ENCODE measurements at places on chromosomes 7 and 10.

DNA sequence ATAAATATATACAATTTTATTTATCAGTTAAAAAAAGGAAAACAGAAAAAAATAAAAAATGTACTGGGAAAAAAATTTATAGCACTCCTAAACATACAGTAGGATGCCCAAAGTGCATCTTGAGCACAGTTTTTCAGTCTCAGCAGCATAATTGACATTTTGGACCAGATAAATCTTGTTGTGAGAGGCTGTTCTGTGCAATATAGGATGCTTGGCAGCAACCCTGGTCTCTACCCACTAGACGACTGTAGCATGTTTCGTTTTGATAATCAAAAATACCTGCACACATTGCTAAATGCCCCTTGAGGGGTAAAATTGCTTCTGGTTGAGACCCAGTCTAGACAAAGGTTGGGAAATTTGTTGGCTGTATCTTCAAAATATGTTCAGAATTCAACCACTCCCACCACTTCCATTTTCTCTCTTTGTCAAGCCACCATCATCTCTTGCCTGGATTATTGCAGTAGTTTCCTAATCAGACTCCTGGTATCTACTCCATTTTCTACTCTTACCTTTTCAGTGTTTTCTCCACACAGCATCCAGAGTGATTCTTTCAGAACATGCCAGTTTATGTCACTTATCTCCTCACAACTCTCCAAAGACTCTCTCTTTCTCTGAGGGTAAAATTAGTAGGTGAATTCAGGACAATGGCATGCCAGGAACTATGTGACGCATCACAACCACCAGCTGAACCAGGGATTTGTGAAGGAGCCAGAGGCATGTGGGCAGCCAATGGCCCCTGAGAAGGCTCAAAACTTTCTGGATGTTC, 91.4 kb downstream of the GPR85 start:
- DNase-seq = no peak

DNA sequence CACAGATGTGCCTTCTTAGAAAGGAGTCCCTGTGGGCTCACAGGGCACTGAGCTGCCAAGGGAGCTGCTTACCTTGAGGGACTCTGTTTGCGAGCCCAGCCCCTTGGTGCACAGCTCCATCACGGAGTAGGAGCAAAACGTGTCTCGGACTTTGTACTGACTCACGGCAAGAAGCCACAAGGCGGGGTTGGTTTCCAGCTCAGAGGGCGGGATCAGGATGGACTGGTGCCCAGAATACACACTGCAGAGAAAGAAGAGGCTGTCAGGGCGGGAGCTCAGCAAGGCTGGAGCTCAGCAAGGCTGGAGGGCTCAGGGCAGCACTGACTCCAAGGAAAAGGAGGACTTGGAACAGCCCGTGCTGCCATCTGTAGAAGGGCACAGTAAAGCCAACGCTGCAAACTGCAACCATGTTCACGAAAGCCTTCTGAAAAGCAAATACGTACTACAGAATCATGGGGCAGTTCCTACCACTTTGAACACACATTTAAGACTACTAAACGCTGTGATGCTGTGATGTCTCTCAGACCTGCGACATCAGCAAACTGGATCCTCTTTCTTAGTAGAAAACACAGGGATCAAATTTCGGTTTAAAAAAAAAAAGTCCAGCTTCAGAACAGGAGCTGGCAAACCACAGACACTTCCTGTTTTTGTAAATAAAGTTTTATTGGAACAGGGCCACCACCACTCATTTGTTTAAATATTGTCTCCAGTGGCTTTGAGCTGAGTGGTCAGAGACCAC, 194.3 kb downstream of the ZMYND11 start:
- DNase-seq = peak; percentile 59

DNA sequence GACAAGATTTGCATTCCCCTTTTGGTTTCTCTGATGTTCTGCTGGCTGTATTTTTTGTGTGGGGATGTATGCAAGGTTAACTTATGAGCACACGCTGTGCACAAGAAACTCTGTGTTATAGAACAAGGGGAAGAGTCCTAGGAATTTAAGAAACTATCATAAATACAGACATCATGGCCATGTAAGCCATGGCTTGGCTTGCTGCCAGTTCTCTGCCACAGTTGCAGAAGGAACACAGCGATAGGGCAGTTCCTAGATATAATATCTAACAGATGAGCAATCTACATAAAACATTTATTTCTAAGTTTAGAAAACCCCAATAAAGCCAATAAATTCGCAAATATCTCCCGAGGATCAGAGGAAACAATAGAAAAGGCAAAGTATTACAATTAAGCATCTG, 153.3 kb downstream of the LRRTM3 start:
- no peak for DNase-seq

GRCh38 chr10:116690356-116691322, 51.7 kb downstream of the HSPA12A start:
- no peak for DNase-seq

- peak; percentile 81 for DNase-seq
These were observed 17.3 kb downstream of the MLXIPL start for GRCh38 chr7:73606801-73607691.

DNA sequence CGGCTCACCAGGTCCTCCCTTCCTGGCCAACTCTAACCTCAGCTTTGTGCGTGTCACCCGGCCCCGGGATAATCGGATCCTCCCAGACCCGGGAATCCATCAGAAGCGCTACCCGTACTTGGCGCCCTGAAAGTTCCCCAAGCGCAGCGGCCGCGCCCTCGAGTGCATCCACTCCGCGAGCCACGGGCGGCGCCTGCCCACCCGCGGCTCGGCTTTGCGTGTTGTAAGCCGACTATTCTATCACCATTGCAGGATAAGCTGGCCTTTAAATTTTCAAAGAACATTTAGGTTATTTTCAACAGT, 35.7 kb upstream of the EBLN1 start:
- peak; percentile 75 for DNase-seq

DNA sequence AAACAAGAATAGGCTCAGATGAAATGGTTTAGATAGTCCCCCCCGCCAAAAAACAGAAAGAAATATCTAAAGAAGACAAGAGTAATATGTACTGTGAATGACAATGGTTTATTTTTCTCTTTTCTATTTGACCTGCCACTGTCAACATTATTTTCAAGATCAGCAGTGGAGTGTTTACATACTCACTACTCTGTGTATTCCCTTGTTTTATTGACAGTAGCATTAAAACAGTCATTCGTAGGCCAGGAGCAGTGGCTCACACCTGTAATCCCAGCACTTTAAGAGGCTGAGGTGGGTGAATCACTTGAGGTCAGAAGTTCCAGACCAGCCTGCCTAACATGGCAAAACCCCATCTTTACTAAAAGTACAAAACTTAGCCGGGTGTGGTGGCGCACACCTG, 245.3 kb upstream of the SLC26A5 start:
- no peak for DNase-seq

DNA sequence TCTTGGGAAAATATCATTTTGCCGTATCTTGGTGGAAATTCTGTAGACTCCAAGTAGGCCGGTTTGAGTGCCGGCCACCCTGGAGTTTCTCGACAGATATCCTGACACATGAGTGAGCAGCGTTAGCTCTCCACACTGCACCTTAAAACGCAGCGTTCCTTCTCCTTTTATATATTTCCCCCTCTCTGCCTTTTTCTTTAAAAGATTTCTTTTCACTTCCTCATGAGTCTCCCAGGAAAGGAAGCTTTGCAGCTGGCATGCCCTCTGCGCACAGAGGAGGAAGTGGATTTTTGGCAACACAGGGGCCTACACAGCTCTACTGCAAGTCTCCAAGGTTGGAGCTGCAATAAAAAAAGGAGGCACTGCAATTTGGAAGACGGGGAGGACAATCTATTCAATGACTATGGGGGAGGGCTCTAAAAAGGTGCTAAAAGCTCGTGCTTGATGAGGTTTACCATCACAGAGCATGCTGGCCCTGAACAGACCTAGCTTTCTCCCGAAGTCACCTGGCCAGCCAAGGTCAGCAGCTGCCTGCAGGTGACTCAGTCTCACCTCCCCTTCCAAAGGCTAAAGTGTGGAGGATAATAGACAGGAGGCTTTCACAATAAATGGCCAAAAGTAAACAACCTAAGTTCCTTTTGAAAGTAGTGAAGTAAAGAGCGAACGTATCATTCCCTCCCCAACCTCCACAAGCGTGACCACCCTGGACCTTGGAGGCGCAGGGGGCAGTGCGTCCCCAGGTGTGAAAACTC, 252.8 kb downstream of the ZMYND11 start:
- no peak for DNase-seq

All from CD4-positive, alpha-beta T cell treated with Interleukin-17A for 4 hours (primary cell).